COLO829 (cell line): ENCODE measurements at places on chromosomes 5 and 9.

- no peak for DNase-seq
Measured at GRCh38 chr9:135078361-135078821, 9.1 kb upstream of the OLFM1 start.

GRCh38 chr5:89282554-89283510 is 399.8 kb upstream of the MEF2C start:
- DNase-seq: peak; percentile 57

DNA sequence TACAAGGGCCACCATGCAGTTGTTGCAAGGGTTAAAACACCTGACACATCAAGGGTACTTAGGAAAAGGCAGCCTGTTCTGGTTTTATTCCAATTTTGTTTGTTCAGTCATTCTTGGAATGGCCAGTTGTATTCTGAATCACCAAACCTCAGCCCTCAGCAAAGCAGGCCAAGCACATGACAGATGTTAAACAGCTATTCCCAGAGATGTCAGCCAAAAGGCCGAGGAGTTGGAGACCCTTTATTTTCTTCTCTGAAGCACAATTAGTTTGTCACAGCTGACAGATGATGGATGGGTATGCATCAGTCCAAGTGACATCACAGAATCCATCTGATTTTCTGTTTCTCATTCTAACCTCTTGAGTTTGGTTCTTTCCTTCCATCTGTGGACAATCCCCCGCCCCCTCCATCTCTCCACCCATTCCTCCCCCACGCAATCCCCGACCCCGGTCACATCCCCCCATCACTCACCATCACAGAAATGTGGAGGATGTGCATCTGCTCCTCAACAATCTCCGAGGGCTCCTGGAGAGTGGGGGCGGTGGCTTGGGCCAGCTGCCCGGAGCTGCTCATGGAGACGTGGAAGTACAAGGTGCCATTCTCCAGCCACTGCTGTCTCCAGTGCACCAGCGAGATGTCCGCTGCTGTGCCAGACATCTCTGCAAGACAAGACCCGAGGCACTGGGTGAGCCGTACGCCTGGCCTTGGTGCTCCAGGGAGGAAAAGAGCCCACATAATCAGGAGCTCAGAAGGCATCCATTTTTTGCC is 123.8 kb downstream of the ASTN2 start:
- DNase-seq: no peak

- DNase-seq: no peak
Measured at GRCh38 chr5:78526049-78526525, 122.5 kb downstream of the LHFPL2 start.

DNA sequence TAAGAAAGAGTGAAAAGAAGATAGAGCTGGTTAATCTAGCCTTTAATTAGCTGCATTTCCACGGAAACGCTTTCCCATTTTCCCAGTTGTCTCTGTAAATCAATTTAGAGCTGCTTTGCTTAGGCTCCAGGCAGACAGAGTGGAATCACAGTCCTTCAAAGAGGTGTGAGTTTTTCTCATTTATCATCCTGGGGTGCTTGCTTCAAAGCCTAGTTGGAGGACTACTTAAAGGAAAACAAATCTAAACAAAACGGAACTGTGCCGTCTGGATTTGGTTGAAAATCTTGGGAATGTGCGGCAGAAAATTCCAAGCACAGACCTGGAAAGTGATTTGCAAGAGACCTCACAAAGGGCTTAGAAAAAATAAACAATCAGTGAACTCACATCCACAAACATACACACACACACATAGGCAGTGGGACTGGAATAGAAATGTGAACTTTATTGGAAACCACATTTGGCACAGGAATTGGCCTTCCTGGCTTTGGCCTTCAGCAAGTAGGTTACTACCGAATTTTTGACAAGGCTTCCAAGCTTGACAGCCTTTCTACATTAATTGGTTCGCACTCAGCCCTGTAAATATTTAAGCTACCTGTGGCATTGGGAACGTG is 235.2 kb upstream of the SLC24A2 start:
- no peak for DNase-seq

- DNase-seq: no peak
Measured at GRCh38 chr9:21904776-21905175, 89.4 kb downstream of the CDKN2A start.

DNA sequence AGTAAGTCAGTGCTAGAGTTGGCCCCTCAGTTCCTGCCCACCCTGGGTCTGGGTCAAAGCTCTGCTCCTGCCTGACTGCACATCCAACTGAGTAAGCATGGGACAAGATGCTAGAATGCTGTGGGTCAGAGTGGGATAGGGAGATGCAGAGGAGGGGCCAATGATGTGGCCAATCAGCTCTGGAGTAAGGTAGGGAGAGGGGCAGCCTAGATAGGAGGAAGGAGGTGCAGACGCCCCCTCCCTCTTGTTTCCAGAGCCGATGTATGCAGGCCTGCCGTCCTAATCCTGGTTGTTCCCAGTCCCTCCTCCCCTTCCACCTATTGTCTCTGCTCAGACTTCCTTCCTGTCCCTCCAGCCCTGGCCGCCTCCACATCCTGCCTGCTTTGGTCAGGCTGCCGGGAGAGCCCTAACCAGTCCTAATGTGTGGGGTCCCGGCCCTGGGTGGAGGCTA is 1.3 kb downstream of the ARAP3 start:
- peak; percentile 48 for DNase-seq

DNA sequence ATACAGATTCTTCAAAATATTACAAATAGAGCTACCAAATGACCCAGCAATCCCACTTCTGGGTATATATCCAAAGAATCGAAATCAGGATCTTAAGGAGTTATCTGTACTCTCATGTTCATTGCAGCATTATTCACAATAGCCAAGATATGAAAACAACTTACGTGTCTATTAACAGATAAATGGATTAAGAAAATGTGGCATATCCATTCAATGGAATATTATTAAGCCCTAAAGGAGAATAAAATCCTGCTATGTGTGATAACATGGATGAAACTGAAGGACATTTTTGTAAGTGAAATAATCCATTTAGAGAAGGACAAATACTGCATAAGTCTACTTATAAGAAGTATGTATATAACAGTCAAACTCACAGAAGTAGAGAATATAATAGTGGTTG is 450.6 kb downstream of the TMEM232 start:
- no peak for DNase-seq

GRCh38 chr9:84617411-84618029 is 52.0 kb upstream of the NTRK2 start:
- no peak for DNase-seq

DNA sequence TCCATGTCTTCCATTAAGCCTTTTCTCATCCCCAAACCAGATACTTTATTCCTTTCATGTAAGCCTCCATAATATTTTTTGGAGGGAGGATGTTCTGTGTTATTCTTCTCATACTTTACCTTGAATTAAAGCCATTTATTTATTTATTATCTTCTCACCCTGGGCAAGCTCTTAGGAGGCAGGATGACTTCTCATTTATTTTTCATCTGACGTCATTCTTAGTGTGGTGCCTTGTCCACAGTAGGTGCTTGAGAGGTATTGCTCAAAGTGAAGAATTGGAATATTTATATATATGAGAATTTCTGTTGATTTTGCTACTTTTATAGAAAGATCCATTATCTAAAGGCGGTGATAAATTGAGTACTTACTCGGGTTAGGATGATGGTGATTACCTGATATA is 458.3 kb upstream of the ACTBL2 start:
- DNase-seq: no peak

- peak; percentile 81 for DNase-seq
Measured at GRCh38 chr9:136485049-136486045, 2.5 kb upstream of the SEC16A start.

DNA sequence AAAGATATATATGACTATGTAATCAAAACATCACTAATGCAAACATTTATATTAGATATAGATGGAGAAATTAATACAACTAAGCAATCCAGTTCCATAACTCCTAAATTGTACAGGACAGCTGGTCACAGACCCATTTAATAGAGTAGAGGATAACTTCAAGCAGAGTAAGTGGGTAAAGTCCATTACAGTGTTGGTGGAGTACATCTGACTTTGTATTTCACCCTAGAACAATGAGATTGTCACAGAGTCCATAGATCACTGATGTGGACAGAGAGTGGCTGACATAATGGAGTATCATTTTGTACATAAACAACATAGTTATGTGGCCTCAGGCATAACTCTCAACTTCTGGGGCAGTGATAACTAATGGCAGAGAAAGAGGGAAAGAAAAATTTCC is 267.8 kb upstream of the KLF9 start:
- no peak for DNase-seq

DNA sequence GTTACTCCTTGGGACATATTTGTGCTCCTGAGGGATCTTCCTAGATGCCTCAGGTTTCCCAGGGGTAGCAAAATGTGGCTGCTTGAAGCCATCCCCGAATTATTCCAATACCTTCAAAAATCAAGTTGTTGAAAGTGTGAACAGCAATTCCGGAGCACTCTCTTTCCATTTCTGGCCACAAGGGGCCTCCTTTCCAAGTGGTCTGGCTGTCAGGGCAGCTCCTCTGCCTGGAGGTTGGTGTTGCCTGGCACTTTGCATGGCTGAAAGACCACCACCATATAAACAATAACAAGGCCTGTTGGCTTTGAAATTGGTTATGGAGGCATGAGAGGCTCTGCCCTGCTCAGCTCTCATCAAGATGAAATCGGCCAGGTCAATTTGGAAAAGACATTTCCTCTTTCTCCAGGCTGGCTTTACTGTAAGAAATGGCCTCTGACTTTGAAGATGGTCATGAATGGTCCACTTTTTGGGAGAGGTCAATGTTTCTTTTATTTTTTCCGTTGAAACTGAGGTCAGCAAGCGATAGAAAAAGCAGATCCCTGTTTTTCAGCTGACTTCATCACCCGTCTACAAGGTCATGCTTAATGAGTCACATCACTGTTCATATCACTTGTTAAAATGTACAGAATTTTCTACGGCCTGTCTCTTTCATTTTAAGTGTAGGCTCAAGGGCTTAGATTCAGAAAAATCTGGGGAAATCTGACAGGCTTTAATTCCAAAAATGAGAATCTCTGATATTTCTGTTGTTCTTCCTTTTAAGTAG is 481.1 kb upstream of the ZNF608 start:
- peak; percentile 5 for DNase-seq

GRCh38 chr9:1580215-1580614 is 434.9 kb upstream of the SMARCA2 start:
- no peak for DNase-seq

DNA sequence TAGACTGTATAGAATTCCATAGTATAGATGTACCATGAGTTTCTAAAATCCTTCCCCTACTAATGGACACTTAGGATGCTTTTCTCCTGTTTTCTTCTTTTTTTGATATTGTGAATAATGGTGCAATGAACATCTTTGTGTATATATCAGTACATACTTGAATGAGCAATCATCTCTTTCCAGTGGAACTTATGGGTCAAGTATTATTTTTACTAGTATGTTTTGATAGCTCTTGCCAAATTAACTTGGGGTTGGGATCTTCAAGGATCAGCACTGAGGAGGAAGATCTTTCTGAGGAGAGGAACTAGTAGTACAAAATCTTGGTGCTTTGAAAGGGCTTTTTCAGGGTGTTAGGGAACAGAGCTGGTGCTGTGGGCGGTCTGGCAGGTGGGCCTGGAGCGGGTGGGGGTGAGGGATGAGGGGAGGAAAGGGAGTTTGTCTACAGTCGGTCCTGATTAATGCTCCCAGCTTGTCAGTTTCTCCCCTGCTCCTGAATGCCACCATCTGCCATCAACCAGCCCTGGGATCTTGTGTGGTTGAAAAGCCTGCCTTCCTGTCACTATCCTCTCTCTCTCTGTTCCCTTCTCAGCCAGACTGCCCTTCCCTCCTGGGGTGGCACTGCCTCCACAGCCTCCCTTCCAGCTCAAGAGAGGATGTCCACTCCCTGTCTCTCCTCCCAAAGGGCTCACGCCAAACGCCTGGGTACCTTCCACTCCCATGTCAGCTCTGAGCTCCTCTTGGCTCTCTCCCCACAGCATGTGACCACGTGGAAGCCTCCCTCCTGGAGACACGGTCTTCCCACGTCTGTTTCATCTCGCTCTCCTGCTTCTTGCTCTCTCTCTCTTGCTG is 185.9 kb downstream of the DAB2IP start:
- DNase-seq: no peak

DNA sequence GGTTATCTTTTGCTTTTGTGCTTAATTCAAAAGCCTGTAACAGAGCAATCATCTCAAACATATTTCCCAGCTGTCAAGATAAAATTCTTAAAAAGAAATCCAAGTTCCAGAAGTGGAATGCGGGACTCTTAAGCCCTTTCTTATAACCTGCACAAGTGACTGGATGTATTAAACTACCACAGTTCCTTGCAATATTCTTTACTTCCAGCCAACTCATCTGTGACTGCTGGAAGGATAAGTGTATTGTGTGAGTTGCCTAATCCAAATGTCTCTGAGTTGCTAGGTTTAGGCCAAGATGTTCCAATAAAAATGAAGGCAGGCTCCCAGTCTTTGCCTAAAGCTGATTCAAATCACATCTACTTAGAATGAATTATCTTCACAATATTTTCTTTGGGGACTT is 159.2 kb upstream of the SLC24A2 start:
- DNase-seq: no peak

- no peak for DNase-seq
Measured at GRCh38 chr9:21533597-21533996, 51.5 kb upstream of the IFNE start.

GRCh38 chr9:706606-707459 is 134.7 kb upstream of the DMRT1 start:
- peak; percentile 76 for DNase-seq

- DNase-seq: no peak
Measured at GRCh38 chr5:132353486-132353995, 16.0 kb upstream of the SLC22A5 start.

- no peak for DNase-seq
Measured at GRCh38 chr9:69831611-69832010, 11.0 kb downstream of the CFAP95 start.

- DNase-seq: no peak
Measured at GRCh38 chr9:135100241-135100681, 12.8 kb downstream of the OLFM1 start.

DNA sequence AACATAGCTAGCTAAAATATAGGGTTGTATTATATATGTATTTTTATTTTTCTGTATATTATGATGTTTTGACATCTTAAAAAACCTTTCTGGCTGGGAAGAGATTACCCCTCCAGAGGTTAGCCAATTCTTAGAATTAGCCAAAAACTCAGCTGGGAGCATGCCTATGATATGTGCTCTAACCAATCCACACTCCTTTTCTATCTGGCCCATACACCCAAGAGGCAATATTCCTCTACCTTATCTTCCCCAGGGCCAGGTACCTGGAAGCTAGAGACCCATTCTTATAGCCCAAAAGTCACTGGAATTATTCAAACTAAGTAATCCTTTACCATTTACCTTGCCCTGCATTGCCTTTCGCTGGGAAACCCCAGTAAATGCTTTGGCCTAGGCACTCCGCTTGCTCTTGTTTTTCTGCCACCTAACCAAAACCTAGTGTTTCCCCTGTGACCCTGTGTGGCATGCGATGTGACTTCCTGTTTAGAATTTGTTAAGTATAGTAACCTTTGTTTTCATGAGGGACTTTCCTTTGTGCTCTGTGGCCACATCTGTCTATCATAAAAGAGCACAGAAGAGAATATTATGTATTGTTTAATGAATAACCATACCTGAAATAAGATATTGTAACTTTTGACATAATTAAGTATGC is 37.4 kb downstream of the CSNK1G3 start:
- no peak for DNase-seq
